ENCODE measurements at places on chromosomes 3 and 15.
A peak's percentile ranks its signal among the peaks of the same experiment; 100 is the strongest.

- DNase-seq = no peak
Observed at GRCh38 chr15:90004671-90005070, 3.5 kb downstream of the ZNF710 start.

GRCh38 chr3:41223691-41224090, 24.4 kb downstream of the CTNNB1 start:
- no peak for DNase-seq

GRCh38 chr15:93029836-93030429, 59.1 kb downstream of the RGMA start:
- DNase-seq = no peak

DNA sequence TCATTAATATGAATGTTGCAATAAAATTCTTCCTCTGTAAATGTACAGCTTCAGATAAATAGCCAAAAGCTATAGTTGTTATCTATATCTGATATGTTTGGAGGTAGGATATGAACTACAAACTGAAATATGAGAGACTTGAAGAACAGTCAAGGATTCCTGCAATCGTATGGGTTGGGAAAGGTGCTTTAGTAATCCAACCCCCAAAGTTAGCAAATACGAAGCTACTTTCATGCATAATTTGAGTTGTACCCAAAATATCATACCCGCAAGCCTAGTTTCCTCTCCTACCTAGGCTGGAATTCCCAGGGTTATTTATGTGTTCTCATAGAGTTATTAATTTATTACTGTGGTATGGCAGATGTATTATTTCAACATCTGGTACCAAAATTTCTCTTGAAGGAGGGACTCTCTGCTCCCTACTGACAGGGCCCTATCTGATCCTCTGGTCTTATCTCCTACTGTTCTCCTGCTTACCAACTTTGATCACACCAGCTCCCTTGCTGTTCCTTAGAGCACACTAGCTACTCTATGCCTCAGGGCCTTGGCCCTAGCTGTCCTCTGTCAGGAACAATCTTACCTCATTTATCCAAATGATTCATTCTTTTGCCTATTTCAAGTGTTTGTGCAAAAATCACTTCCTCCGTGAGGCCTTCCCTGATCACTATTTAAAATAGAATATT, 140.4 kb upstream of the CCDC54 start:
- DNase-seq = no peak

- no peak for DNase-seq
Observed at GRCh38 chr3:52196977-52197376, 983 bp upstream of the ALAS1 start.

DNA sequence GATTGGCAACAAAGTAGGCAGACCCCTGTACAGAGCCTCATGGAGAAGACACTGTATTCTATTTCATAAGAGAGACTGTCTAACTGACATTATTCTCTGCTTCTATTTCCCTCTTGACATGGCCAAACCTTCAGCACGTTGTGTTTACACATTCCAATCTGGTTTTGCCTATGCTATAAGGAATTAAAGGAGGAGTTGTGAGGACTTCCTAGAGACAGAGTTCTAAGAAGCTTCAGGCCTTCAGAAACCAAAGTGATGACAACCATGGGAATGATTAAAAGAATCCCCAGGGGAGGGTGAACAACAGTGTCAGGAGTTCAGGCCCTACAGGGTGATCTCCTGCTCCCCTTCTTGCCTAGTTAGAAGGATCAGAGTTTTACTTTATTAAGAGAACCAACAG, 44.9 kb upstream of the CAPN7 start:
- no peak for DNase-seq

DNA sequence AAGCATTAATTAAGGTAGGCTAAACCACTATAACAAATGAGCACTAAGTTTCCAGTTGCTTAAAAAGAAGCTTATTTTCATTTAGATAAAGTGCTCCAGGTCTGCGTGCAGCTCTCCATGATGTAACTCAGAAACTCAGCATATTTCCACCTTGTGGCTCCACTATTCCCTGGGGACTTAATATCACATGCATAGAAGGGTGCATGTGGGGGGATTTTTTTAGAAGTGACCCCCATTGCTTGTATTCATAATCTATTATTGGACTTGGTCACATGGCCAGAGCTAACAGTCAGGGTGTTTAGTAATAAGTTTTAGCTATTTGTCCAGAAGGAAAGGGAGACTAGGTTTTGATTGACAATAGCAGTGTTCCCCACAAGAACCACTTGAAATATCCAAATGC, 86.8 kb downstream of the TMCO5A start:
- no peak for DNase-seq

GRCh38 chr3:86229775-86230094, 761.2 kb downstream of the VGLL3 start:
- DNase-seq = no peak

DNA sequence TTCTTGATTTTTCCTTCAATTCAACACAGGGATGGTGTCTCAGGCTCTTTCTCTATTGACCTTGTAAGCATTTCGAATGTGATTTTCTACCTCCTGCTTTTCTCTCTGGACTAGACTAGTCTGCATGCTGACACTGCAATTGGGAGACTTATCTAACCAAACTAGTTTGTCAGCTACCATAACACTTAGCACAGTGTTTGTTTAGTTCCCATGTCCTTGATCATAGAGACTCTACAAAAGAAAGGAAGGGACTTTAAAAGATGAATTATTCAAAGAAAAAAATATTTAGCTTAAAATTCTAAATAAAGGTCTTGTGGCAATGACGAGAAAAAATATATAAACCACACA, 407.0 kb downstream of the ERC2 start:
- no peak for DNase-seq

DNA sequence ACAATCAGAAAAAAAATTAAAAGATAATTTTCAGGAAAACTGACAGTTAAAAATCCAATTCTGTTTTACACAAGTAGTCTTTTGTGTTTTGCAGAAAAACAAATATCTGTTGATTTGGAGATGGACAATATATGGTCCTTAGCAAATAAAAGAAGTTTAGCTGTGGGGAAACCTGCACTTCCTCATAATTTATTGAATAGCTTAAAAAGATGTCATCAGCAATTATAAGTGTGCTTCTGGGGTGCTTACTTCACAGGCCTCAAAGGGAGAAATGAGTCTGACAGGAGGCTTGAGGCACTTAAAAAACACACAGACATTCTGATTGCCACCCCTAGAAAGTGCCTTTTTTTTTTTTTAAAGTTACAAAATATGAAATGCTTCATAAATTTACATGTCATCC, 31.6 kb upstream of the CERS3 start:
- no peak for DNase-seq

DNA sequence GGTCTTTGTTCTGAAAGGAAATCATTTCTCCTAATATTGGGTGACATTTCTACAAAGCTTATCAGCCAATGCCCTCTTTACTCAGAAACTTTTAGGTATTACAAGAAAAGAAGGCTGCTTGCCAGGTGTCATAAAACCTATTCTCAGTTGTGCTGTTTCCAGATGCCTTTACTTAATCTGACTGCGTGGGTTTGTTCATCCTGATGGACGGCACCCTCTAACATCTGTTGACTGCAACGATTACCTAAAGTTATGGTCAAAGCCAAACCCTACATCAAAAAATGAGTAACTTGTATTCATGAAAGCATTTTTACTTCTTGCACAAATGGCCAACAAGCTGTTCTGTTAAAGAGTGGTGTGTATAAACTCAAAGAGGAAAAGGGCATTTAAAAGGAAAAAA, 207.7 kb upstream of the PDZRN3 start:
- no peak for DNase-seq

DNA sequence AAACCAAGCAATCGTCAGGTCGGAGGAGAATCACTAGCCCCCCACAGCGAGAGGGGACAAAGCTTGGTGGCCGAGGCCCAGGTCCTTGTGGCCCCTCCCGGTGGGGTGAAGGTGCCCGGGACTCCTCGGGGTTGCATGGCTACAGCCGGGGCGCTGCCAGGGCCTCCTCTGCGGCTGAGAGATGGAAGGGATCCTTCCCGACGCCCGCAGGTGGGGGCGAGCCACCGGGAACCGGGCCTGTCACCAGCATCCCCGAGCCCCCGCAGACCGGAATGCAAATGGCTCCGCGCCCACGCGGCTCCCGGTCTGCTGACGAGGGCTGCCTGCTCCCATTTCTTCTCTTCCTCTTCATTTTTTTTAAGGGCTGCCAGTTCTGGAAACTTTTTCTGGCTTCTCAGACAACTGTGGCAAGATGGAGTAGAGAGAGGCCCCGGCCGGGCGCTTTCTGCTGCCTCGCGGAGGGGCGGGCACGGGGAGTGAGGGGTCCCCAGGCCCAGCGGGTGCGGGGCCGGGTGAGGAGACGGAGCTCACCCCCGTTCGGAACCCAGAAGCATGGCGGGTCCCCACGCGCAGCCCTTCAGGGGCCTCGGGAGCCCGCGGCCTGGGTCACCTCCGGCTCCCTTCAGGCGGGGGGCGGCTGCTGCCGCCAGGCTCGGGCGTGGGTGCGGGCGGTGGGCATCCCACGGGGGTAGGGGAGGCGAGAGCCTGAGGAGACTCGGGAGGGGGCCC, 27.5 kb downstream of the MELTF start:
- DNase-seq = peak; percentile 82

DNA sequence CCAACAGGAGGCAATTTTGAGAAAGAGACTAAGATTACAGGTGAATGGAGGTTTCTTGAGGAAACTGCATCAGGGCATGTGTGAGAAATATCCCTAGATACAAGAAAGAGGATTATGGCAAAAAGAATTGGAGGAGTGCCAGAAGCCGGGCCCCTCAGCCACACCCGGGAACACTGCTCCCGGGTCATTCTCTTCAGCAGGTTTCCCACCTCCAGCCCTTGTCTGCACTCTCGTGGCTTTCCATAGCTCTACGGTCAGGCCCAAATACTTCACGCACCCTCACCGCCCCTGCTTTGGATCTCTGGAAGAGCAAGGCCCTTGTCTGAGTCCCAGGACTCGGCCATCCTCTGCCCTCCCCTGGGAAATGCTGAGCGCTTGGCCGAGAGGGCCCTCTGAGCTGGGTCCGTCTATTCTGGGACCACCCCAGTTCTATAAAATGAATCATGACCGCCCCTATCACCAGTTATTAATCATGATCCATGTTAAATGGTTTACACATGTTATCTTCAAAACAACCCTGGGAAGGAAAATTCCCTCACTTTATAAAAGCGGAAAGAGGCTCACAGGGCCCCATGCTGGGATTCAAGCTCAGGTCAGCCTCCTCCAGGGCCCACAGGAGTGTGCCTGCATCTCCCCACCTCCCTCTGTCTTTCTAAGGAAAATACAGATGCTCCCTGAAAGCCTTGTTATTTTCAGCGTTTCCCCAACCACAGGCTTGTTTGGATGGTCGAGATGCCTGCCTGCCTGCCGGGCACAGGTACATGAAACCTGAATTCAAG, 38.8 kb upstream of the SPTBN5 start:
- DNase-seq = no peak

DNA sequence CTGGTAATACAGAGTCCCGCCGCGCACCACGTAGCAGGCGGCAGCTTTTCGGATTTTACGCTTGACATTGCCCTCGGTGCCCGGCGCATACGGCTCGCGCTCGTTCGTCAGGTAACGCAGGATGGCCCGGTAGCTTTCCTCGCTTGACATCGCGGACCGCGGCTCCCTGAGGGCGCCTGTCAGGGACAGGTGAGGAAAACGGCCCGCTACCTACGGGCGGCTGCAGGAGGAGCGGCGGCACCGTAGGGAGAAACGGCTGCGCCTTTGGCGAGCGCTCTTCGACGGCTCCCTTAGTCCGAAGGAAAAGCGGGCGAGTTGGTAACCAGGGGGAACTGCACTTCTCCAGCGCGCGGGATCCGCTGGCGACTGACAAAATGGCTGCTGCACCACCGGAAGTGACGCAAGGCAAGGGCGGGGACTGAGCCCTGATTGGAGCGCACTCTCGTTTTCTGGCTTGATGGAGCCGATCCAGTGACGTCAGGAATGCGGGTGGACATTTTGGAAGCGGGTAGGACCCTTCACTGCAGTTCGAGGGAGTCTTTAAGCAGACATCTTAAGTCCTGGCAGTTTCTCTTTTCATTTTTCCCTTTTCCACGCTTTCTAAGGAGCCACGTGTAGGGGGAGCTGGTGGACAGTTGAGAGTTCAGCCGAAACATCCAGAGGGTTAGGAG, at the start of gene ZBTB11:
ZBTB11 (minus strand) TSS at position 368 of the 671 bp plus-strand sequence; CDS start at position 150, 218 bp downstream.
- DNase-seq = peak; percentile 99

- no peak for DNase-seq
Observed at GRCh38 chr3:52527732-52528585, 5.7 kb downstream of the NT5DC2 start.

DNA sequence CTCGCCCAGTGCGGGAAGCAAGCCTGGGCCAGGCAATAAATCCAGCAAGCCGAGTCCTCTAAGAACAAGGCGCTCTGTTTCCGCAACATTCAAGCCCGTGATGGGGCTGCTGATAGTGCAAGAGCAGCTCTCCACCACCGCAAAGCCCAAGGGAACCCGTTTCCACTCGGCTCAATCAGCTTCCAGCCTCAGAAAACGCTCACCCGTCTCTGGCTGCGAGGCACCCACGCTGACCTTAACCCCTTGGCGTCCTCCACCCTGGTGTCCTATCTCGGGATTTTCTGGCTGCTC, 17.8 kb downstream of the SPATA12 start:
- DNase-seq = peak; percentile 40

GRCh38 chr3:171115667-171116066, 89.1 kb upstream of the SLC2A2 start:
- no peak for DNase-seq

DNA sequence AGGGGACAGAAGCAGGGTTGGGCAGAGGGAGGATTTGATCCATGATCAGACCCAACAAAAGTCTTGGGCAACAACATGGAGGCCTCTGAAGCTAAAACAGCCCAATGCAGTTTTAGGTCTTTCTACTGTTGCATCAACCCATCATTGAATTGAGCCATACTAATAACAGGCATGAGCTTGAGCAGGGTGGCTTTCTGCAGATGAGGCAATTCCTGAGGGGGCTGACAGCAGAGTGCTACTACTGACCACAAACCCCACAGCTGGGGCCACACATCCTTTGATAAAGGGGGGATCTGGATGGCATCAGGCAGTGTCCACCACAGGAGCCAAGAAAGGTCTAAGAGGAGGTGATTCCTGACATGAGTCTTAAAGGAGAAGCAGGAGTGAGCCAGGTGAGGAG, 517.0 kb upstream of the PPP2R3A start:
- no peak for DNase-seq

GRCh38 chr15:31331389-31331788, 4.8 kb downstream of the KLF13 start:
- DNase-seq = no peak
